ENCODE measurements at places on chromosomes 3 and 15.

DNA sequence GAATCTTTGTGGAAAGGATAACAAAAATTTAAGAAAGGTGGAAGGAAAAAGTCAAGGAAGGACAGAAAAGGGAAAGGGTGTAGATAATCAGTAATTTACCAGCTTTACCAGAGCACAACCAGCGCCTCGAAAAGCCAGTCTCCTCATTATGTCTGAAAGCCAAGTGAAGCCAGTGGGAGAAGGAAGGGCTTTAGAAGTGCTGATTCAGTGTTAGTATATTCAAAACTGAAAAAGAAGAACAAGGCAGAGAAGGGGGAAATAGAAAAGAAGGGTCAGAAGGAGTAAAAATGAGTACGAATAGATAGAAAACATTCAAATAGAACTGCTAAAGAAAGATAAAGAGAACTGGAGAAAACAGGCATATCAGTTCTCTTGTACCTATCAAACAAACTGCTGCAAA is 4.1 kb downstream of the PBRM1 start:
- H3K4me3 ChIP-seq = no peak overlapping the region
- H3K36me3 ChIP-seq = peaks cover 26% of the 10 kb centered on the region

- H3K27me3 ChIP-seq = no peaks in the 10 kb centered on the region
- H3K4me3 ChIP-seq = no peak overlapping the region
- H3K36me3 ChIP-seq = no peaks in the 10 kb centered on the region
- no peak for DNase-seq
- H3K4me1 ChIP-seq = no peaks in the 10 kb centered on the region
These were observed 332.0 kb upstream of the GRM7 start for GRCh38 chr3:6528951-6529350.

DNA sequence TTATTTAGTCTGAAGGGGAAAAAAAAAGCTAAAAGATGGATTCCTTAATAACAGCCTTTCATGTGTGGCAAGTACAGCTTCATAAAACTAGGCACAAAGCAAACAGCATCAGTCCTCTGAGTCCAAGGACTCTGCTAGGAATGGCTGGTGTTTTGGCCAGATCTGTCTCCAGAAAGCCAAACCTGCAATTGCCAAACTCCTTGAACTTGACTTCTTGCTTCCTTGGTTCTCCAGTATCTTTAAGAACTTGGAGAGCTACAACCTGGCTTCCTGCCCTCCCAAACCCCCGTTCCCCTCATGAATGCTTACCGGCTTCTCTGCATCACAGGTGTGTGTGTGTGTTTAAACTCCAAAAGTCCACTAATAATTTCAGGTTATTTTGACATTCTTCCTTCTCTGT is 1.6 kb upstream of the PLOD2 start:
- DNase-seq = no peak
- H3K4me3 ChIP-seq = no peak overlapping the region
- peaks cover 8% of the 10 kb centered on the region for H3K27me3 ChIP-seq
- H3K27ac ChIP-seq = no peak overlapping the region
- no peaks in the 10 kb centered on the region for H3K36me3 ChIP-seq

DNA sequence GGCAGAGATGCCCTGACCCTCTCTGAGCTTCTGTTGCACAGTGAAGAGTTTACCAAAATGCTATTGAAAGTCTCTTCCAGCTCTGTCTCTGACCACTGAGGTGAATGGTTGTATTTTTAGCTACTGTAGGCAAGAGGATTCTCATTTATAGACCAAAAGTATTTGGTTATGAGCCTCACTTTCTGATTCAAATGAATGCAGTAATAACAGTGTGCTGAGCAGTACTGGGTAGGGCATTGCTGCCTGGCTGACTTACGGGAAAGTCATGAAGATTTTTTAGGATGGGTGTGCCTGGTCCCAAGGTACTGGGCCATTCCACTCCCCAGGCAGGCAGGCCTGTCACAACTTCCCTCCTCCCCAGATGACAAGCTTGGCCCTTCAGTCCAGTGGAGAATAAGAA is 15.5 kb downstream of the PLA1A start:
- H3K27ac ChIP-seq = no peak overlapping the region
- no peak overlapping the region for H3K4me3 ChIP-seq
- no peaks in the 10 kb centered on the region for H3K36me3 ChIP-seq
- no peak for DNase-seq

- no peaks in the 10 kb centered on the region for H3K27me3 ChIP-seq
- no peak overlapping the region for H3K4me3 ChIP-seq
- H3K27ac ChIP-seq = no peak overlapping the region
- DNase-seq = no peak
These were observed 17.9 kb upstream of the ICE2 start for GRCh38 chr15:60496853-60497252.

- H3K27me3 ChIP-seq = no peaks in the 10 kb centered on the region
- no peaks in the 10 kb centered on the region for H3K4me1 ChIP-seq
- no peaks in the 10 kb centered on the region for H3K36me3 ChIP-seq
- H3K4me3 ChIP-seq = no peak overlapping the region
- no peak overlapping the region for H3K27ac ChIP-seq
These were observed 10.8 kb downstream of the STRA6 start for GRCh38 chr15:74191798-74192197.

Measured in CD8-positive, alpha-beta memory T cell (primary cell).